ENCODE measurements at places on chromosomes 11 and 22. TPM values are rescaled to one million over a fixed set of nuclear protein-coding genes. Genes with fewer than 3 reads are reported as not detected.

Gene SPTBN2
- total RNA-seq: 73.2 TPM

Gene CXCR5
- not detected for total RNA-seq

Gene SIK2
- total RNA-seq: 20.7 TPM

Gene VWCE
- 0.49 TPM for total RNA-seq

Gene OR52H1
- total RNA-seq: 0.59 TPM

Gene GGTLC3
- total RNA-seq: not detected

Gene AP2A2
- 29.1 TPM for total RNA-seq

Gene OR8A1
- not detected for total RNA-seq

Gene SLC22A8
- total RNA-seq: not detected

Gene POU2F3
- total RNA-seq: 18.7 TPM

Gene ZNF214
- 4.5 TPM for total RNA-seq

Gene NRGN
- total RNA-seq: 0.39 TPM

Gene GNAZ
- 1.8 TPM for total RNA-seq

Gene STK33
- total RNA-seq: 0.69 TPM

Gene ARRB1
- 22.5 TPM for total RNA-seq

Gene KCNQ1
- total RNA-seq: 1.3 TPM

Gene APOL6
- total RNA-seq: 15.5 TPM

Gene VSIG10L2
- 0.39 TPM for total RNA-seq

All from skin of body (tissue), 3 donors.